ENCODE measurements at places on chromosomes 7 and 10. TPM values are rescaled to one million over a fixed set of nuclear protein-coding genes. Genes with fewer than 3 reads are reported as not detected.

AGAP5 gene
- 7.5 TPM for polyA plus RNA-seq

PANK1 gene
- polyA plus RNA-seq, result 2.6 TPM

OR13A1 gene
- 0.86 TPM for polyA plus RNA-seq

H2BK1 gene
- polyA plus RNA-seq, result not detected

SYNPO2L gene
- polyA plus RNA-seq, result 10.9 TPM

LRRC18 gene
- polyA plus RNA-seq, result not detected
